ENCODE measurements at places on chromosomes 11 and 22. TPM values are rescaled to one million over a fixed set of nuclear protein-coding genes. Genes with fewer than 3 reads are reported as not detected.

Gene HPX
- 0.86 TPM for total RNA-seq

DNA sequence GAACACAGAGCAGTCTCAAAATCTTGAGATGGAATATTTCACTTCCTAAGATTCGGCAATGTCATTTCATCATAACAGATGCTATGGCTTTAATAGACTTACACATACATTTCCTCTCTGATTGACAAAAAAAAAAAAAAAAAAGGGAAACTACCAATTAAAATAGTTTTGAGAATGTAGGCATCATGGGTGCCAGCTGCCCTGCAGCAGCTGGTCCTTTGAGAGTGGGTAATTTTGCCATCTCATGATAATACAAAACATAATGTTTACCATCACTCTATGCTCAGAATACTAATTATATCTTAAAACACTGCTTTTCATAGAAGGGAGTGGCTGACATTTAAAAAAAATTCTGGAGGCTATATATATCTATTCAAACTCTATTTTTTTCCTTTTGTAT is 775.6 kb upstream of the CCDC90B start:
- DNase-seq = no peak

GRCh38 chr11:10824888-10825287 is 16.2 kb upstream of the EIF4G2 start:
- no peak for DNase-seq

Gene LDHAL6A
- not detected for total RNA-seq

- no peak for DNase-seq
These were observed 123.1 kb downstream of the MIAT start for GRCh38 chr22:26780521-26780920.

DNA sequence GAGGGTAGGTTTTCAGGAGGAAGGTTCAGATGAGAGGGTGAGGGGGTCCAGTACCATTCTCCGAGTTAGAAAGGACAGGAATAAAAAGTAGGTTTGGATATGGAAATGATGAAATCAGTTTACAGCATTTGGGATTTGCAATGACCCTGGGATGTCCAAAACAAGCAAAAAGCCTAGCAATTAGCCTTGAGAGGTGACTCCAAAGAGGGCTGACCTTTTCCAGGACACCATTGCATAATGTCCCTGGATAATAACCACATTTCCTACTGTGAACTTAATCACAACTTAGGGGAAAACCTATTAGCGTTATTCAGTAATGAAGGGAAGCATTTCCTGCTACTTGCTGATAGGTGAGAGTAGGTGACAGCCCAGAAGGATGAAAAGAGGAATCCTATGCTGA is 101.4 kb upstream of the ARHGAP42 start:
- DNase-seq = no peak

Gene KCNJ1
- not detected for total RNA-seq

GRCh38 chr22:48581796-48582469 is 1245.7 kb downstream of the BRD1 start:
- DNase-seq = no peak

GRCh38 chr22:11598492-11599440 is 3929.2 kb upstream of the OR11H1 start:
- DNase-seq = peak; percentile 88

GRCh38 chr11:100727410-100727809 is 40.3 kb downstream of the ARHGAP42 start:
- no peak for DNase-seq

DNA sequence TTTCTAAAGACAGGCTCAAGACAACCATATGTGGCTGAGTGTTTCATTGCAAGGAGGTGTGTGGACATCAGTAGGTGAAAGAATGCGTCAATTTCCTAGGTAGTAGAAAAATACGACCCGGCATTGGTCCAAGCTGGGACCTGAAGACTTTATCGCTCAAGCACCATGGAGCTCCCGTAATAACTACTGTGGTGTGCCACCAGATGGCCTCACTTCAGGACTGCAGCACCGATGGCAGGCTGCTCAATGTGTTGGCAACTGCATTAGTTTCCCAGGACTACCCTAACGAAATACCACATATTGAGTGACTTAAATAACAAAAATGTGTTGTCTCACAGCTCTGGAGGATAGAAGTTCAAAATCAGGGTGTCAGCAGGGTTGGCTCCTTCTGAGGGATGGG is 72.4 kb upstream of the FAT3 start:
- no peak for DNase-seq

DNA sequence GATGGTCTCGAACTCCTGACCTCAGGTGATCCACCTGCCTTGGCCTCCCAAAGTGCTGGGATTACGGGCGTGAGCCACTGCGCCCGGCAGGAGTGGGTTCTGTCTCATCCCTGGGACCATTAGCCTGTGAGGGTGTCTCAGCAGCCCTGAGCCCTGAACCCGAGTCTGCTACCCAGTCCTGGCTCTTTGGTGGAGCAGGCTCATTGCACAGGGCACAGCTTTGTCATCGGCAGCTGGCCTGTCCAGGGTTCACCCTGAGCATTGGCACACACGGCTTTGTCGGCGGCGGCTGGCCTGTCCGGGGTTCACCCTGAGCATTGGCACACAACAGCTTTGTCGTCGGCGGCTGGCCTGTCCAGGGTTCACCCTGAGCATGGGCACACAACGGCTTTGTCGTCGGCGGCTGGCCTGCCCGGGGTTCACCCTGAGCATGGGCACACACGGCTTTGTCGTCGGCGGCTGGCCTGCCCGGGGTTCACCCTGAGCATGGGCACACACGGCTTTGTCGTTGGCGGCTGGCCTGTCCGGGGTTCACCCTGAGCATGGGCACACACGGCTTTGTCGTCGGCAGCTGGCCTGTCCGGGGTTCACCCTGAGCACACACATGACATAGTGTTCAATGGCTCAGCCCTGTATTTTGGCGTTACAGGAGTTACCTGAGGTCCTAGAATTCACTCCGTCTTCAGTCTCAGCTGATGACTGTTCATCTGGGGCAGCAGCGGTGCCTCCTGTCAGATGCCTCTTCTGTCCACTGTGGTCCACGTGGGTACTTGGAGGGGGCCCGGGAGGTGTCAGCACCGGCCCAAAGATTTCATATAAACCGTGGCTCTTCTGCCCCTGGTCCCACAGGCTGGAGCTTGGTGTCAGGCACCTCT is 1082.5 kb downstream of the BRD1 start:
- peak; percentile 86 for DNase-seq

GRCh38 chr11:16840951-16841350 is 102.5 kb downstream of the C11orf58 start:
- DNase-seq = no peak

GRCh38 chr11:116601814-116602636 is 170.8 kb downstream of the BUD13 start:
- DNase-seq = no peak

Gene CD6
- 0.32 TPM for total RNA-seq

Gene FBLN1
- 463 TPM for total RNA-seq

GRCh38 chr11:36400766-36401455 is 104.8 kb downstream of the PRR5L start:
- no peak for DNase-seq

GRCh38 chr11:133064152-133064877 is 468.0 kb downstream of the OPCML start:
- DNase-seq = peak; percentile 93

DNA sequence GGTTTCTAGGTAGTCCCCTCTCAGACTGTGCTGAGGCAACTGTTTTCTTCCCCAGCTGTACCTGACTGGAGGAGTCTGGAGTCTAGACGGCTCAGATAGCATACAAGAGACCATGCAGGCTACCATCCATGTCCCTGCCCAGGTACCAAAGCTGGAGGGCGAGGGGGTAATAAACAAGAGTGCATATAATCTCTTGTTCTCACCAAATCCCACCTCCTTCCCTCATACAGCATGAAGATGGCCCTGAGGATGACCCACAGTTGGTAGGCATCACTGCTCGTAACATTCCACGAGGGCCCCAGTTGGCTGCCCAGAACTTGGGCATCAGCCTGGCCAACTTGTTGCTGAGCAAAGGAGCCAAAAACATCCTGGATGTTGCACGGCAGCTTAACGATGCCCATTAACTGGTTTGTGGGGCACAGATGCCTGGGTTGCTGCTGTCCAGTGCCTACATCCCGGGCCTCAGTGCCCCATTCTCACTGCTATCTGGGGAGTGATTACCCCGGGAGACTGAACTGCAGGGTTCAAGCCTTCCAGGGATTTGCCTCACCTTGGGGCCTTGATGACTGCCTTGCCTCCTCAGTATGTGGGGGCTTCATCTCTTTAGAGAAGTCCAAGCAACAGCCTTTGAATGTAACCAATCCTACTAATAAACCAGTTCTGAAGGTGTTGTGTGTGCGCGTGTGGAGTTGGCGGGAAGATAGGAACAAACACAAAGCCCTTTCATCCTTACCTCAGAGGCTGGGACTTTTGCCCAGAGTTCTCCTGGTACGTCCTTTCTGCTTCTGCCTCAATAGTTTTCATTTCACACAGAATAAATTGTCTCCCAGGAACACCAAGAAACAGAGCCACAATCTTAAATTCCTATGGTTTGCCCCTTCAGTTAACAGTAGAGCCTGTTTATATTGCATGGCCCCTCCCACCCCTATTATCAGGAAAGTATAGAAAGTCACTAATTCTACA is 8.5 kb downstream of the HMBS start:
- no peak for DNase-seq

- no peak for DNase-seq
These were observed 855.6 kb downstream of the KCNA4 start for GRCh38 chr11:29161191-29161590.

DNA sequence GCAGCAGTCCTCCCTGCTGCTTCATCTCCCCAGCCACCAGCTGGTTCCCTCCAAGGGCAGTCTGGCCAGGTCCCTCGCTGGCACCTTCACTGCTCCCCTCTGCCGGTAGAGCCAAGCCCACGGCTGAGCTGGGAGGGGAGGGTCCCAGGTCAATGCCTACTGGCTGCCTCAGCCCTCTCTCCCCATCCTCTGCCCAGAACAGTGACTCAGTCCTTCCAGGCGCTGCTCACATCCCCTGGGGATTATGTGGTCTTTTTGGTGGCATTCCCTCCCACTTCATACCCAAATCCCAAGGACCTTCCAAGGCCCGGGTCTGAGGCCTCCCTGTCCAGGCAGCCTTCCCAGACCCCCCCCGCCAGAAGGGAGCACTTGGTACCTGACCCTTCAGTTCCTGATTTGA is 44.9 kb downstream of the WNT7B start:
- DNase-seq = no peak

- no peak for DNase-seq
These were observed 89.7 kb upstream of the KCNA4 start for GRCh38 chr11:30106222-30107181.

DNA sequence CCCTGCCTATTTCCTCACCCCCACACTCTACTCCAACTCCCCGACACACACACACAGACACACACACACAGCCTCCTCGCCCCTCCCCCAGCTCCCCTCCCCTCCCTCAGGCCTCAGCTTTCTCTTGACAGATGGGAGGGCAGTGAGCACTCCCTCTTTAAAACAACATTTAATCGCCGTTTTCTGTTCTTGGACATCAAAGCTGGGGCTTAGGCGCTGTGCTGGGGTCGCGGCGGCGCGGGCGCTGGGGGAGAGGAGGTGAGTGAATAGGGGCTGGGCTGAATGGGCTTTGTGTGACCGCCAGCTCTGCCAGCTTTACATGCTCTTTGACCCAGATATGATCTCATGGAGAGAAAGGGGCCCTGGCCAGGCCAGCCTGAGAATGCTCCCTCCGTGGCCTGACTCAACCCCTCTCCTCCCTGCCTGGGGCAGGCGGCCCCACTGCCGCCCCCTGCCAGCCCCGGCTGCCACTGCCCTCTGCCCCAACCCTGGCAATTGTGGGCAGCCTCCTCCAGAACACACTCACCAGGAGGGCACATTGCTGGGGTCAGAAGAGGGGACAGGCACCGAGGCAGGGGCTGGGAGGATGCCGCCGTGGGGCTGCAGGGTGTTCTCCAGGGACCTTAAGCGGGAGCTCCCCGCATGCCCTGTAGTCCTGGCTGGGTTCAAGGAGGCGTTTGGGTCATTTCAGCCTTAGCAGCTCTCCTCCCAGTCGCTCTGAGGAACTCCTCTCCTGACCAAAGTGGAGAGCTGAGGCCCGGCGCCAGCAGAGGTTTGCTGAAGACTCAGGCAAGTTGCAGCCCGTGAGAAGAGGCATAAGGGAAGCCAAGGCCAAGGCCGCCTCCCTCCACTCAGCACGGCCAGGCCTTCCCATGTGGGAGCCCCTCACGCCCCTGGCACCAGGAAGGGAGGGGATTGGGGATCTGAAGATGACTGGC is 38.3 kb upstream of the NNMT start:
- DNase-seq = no peak

GRCh38 chr22:31947296-31947695 is 3.0 kb downstream of the YWHAH start:
- DNase-seq = no peak

GRCh38 chr11:36783808-36784207 is 185.8 kb upstream of the RAG2 start:
- DNase-seq = no peak

DNA sequence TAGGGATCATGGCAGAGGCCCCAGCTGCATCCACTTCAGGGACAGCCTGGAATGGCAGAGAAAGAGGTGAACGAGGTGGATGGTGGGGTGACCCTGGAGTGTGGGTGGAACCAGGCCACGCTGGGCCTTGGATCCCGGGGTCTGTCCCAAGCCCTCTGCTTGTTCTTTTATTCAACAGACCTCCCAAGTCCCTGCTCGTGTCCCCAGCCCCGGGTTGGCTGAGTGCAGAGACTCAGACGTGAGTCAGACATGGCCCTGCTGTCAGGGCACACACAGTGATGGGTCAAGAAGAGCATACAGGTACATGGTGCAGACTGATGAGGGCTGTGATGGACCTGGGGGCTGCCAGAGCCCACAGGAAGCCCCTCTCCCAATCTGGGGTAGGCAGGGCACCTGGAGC is 6.6 kb downstream of the ARHGAP8 start:
- no peak for DNase-seq

- no peak for DNase-seq
These were observed 5.6 kb downstream of the MAPK8IP1 start for GRCh38 chr11:45890886-45891550.

Gene CARNS1
- 1.9 TPM for total RNA-seq

Gene HDAC10
- total RNA-seq = 19.5 TPM

Gene CRYAB
- total RNA-seq = 400 TPM

DNA sequence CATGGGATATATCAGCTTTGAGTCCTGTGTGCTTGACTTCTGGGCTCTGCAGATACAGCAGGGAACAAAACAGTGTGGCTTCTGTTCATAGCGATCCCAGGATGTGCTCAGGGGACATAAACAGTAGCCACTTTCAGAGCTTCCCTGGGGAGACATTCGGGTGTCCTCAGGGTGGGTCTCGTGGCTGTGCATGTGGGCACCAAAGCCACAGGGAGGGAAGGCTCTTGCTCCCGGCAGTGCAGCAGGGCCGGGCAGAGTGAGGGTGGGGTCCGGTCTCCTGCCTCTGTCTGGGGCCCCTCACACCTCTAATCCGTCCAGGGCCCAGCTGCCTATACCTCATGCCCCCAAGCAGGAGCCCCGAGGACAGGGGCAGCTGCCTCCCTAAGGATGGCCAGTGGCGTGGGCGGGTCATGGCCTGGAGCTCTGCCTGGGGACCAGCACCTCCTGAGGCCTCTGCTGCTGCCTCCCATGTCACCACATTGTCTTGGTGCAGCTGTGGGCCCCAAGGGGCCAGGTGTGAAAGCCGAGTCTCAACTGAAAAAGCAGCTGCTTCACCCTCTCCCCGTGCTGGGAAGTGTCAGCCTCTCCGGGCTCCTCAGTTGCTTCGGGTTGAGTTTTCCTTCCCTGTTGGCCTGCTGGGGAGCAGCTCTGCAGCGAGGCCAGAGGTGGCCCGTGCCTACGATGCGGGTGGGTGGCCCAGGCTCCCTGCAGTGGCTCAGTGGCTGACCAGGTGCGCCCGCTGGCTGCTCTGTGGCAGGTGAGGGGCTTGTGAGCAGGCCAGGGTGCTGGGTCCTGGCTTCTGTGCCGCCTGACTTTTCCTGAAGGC is 3.8 kb downstream of the TPCN2 start:
- no peak for DNase-seq

GRCh38 chr22:29604076-29604360 is 585 bp downstream of the NF2 start:
- no peak for DNase-seq

- no peak for DNase-seq
These were observed 19.6 kb upstream of the OR8D2 start for GRCh38 chr11:124339396-124340141.
